ENCODE measurements at places on chromosomes 5 and 9.

- peak; percentile 60 for DNase-seq
Measured at GRCh38 chr5:55096182-55096581, 6.3 kb upstream of the GZMA start.

GRCh38 chr5:138389332-138389731 is 36.8 kb downstream of the KDM3B start:
- DNase-seq, result no peak

- no peak for DNase-seq
Measured at GRCh38 chr5:120517607-120518252, 53.6 kb downstream of the PRR16 start.

DNA sequence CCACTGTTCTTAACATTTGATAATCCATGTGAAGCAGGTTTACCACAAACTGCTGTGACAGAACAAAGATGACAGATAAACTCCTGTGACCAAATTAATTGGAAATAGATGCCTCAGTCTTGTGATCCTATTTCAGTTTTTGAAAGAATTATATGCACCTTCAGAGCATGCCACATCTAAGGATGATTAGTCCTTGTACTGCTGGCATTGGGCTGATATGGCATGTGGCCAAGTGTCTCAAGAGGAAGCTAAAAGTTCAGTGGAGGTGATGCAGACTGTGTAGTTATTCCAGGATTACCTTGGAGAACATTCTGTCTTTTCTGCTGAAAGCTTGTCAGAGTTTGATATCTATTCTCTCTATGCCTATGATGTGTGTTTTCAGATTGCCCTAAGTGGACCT is 314.4 kb upstream of the EFNA5 start:
- DNase-seq, result no peak

DNA sequence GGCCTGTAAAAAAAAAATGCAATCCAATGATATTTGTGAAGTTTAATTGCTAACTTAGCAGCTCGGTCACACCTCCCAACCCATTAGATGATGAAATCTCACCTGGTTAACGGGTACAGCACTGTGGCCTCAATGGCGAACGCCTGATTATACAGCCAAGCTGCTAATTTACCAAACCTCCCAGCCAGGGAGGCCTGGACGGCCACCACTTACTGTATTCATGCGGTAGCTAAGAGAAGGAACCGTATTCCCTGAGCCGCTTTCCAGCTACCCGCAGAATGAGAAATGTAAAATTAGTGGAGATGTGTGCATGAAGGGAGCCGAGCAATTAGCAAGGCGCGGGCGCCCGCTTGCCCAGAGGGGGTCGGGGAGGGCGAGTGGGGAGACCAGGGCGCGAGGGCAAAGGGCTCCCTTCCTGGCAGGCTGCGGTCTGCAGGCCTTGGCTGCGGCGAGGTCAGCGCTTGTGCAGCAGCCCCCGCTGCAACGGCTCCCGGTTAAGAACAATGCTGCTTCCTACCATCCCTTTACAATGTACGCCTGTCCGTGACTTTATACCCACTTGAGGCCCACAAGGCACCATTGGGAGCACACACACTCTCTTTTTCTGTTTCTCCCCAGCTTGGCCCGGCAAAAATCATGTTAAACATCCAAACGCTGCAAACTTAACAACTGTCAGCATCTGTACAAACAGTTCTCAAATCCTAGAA is 70.4 kb upstream of the TBCA start:
- no peak for DNase-seq

DNA sequence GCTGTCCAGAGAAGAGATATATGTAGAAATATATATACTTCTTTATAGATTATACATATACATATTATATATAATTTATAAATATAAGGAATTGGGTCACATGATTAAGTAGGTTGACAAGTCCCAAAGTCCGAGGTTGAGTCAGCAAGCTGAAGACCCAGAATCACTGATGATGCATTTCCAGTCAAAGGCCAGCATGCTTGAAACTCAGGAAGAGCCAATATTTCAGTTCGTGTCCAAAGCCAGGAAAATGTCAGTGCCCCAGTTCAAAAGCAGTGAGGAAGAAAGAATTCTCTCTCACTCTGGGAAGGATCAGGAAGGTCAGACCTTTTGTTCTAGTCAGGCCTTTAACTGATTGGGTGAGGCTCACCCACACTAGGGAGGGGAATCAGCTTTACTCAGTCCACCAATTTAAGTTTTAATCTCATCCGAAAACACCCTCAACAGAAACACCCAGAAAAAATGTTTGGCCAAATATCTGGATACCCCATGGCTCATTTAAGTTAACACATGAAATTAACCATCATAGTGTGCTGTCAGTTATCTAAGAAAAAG is 42.0 kb upstream of the LVRN start:
- DNase-seq, result no peak

DNA sequence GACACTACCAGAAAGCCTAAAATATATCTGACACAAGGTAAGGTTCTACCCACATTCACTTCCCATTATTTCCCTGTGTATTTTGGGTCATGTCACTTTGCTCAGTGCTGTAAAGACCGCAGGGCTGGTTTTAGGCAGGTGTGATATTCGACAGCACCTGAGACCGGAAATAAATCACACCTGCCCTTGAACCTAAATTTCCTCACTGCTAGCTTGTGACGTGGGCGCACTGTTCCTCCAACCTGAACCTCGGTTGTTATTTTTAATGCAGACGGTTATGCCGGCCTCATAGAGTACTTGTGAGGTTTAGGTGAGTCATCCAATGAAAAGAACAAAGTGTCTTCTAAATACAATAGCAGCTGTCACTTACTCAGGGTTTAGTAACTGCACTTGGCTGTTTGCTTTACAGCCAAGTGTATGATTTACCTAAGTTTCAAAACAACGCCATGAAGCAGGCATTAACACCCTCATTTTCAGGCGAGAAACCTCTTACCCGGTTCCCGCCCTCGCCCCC is 20.7 kb upstream of the ZNF782 start:
- no peak for DNase-seq
